ENCODE measurements at places on chromosomes 1 and 21.

- DNase-seq: peak; percentile 80
These were observed 832 bp downstream of the HCN3 start for GRCh38 chr1:155277902-155278688.

DNA sequence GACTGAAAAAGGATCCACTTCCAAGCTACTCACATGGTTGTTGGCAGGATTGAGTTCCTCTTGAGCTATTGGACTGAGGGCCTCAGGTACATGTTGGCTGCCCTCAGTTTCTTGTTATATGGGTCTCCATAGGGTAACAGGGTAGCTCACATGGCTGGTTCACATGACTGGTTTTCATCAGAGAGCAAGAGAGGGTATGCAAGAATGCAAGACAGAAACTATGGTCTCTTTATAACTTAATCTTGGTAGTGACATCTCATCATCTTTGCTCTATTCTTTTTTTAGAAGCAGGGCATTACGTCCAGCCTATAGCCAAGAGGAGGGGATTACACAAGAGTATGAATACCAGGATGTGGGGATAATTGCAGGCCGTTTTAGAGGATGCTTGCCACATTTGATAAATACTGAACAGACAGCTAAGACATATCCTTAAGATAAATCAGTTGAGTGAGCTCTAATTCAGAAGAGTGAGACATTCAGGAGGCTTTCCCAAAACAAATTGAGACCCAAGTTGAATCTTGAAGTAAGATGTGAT, 100.2 kb downstream of the HMCN1 start:
- DNase-seq: no peak

- peak; percentile 80 for DNase-seq
These were observed 184.7 kb downstream of the TOMM20 start for GRCh38 chr1:234943836-234944402.

- no peak for DNase-seq
These were observed 237.6 kb upstream of the SGIP1 start for GRCh38 chr1:66296370-66296769.

GRCh38 chr1:172650474-172651193, 8.3 kb upstream of the FASLG start:
- DNase-seq: no peak

DNA sequence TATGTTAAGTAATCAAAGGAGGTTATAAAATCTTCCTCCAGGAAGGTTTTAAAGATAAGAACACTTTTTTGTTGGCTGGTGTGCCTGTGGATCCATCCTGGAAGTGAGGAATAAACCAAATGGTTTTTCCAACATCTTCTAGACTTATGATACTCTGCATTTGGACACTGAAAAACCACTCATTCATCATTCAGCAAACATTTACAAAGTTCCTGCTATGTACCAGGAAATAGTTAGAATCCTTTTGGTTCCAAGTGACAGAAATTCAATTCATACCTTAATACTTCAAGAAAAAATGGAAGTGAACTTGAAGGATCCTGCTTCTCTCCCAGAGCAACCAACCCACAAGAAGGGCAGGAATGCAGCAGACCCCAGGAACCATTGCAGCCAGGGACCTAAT, 39.6 kb upstream of the PIGC start:
- DNase-seq: peak; percentile 37

- peak; percentile 70 for DNase-seq
These were observed 217.0 kb downstream of the RWDD3 start for GRCh38 chr1:95451054-95451453.

DNA sequence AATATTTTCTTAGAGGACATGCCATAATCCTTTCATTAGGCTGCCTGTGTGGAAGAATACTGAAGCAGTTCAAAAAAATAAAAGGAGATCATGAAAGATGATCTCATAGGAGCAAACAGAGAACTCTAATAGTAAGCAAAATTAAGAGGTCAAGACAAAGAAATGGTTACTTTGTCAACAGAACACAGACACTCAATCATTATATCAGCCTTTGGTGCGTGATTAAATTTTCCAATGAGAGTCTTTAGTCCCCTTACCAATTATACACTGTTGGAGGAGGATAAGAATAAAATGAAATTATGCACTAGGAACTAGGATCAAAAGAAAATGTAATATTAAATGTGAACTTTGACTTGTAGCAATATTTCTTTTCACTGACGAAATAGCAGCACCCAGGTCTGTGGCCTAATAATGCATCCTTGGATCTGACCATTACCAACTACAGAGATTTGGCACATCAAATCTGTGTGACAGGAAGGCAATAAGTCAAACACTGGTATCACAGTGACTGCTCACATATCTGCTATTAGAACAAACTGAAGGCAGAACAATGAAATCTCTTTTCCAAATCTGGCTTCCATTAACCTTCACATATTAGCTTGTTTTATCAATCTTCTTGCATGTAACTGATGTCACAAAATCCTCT, 1812.9 kb downstream of the PLA2G4A start:
- peak; percentile 38 for DNase-seq

GRCh38 chr1:45394342-45394741, 54.1 kb upstream of the MUTYH start:
- no peak for DNase-seq

DNA sequence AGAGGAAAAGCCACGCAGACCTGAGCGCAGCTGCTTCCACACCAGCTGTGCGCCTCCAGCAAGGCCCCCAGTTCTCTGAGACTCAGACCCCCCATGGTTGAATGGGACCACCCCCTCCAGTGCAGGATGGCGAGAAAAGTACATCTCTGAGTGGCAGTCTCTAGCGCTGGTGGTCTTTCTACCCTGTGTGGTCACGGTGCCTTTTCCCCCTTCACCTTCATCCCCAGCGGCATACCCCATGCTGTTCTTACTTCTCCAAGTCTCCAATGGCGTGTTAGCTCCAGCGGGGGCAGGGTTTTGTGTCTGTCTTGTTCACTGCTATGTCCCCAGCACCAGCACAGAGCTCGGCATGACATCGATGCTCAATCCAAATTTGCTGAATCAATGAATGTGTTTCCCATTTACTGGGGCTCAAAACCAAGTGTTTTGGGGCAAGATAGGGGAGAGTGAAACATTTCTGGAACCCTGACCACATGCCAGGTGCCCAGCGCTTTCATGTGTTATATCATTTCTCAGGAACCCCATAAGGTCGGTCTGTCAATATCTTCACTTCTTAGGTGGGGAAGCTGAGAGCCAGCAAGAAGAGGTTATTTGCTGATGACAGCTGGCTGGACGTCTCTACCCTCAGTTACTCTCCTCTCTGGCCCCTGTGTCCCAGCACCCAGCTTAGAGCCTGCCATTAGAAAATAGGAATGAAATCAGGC, 959 bp upstream of the SDC3 start:
- DNase-seq: peak; percentile 76

- DNase-seq: no peak
These were observed 20.6 kb downstream of the LAMC2 start for GRCh38 chr1:183206538-183207122.

DNA sequence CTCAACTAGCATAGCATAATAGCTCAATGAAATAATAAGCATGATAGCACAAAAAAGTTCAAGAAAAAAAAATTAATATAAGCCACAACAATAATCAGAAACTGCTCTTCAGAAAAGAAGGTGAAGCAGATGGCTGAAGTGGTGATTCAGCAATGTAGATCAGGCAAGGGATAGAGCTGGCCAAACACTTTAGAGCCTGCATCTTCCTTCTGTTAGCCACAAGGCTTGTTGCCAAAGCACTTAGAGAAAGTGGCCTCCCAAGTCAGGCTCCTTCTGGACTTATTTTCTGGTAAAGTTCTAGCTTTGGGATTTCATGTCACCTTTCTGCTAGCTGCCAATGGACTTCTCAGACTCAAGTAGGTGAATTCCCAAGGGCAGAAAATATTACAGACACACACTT, 60.3 kb upstream of the C1orf87 start:
- DNase-seq: peak; percentile 47

- peak; percentile 86 for DNase-seq
These were observed 40.8 kb upstream of the PPP2R5A start for GRCh38 chr1:212244441-212244840.

DNA sequence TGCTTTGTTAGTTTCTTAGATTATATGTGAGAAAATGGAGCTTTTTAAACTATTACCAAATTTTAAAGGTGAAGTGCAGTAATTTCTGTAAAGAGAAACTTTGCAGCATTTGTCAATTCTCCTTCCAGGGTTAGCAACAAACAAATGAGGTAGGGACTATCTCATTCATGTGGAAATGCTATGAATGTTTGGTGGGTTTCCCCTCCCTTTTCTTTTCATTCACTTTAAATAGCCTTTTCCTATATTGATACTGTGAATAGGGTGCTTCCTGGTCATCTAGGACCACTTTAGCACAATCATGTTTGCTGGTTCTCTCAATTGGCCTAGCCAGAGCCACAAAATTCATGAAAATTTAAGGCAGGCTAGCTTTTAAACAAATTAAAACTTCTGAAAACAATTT, 20.6 kb downstream of the ZBTB37 start:
- DNase-seq: no peak

GRCh38 chr1:43558346-43558841, 27.7 kb downstream of the PTPRF start:
- no peak for DNase-seq

DNA sequence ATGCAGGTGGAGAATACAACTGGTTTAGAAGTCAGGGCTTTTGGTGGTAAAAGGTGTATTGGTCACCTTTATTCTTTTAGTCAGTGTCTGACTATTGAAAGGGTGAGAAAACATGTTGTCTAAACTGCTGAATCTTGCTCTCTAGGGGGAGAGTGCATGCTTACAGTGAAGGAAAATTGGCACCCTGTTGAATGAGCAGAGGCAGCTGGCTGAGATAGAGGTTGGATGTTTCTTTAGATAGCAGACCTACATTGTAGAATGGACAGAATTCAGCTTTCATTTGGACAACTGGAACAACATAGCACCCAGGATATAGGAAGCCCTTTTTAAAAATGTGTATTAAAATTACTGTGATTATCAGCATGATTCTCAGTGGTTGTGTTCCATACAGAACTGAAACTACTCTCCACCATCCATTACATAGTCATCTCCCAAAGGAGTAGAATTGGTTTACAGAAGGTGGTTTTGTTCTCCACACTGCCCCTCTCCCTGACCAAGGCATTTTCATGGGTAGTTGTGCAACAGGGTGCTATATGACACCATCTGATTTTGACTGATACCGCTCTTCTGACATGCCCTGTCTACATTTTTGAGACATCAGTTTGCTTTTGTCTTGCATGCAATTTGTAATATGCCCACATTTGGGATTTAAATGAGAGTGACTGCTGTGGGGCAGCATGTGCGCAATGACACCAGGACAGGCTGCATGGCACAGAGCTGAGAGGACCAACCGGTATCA, 16.2 kb downstream of the RHOU start:
- no peak for DNase-seq
